ENCODE measurements at places on chromosomes 12 and 14.

GRCh38 chr12:58046271-58046670 lies 104.9 kb downstream of the ATP23 start:
- no peak overlapping the region for H3K4me3 ChIP-seq
- peaks cover 33% of the 10 kb centered on the region for H3K27me3 ChIP-seq
- H3K27ac ChIP-seq: no peak overlapping the region
- peaks cover 4% of the 10 kb centered on the region for H3K36me3 ChIP-seq

- H3K4me3 ChIP-seq: no peak overlapping the region
- no peak overlapping the region for H3K27ac ChIP-seq
- H3K36me3 ChIP-seq: no peaks in the 10 kb centered on the region
- DNase-seq: no peak
- H3K4me1 ChIP-seq: no peaks in the 10 kb centered on the region
Measured at GRCh38 chr12:131468206-131468605, 242.7 kb upstream of the SFSWAP start.

- no peak for DNase-seq
- H3K4me3 ChIP-seq: no peak overlapping the region
- H3K36me3 ChIP-seq: no peaks in the 10 kb centered on the region
- no peaks in the 10 kb centered on the region for H3K27me3 ChIP-seq
Measured at GRCh38 chr14:53331247-53331646, 178.1 kb upstream of the DDHD1 start.

GRCh38 chr12:83122623-83122934 lies 435.9 kb downstream of the TMTC2 start:
- DNase-seq: no peak
- H3K27me3 ChIP-seq: no peaks in the 10 kb centered on the region
- H3K4me3 ChIP-seq: no peak overlapping the region
- H3K4me1 ChIP-seq: no peaks in the 10 kb centered on the region
- H3K36me3 ChIP-seq: peaks cover 14% of the 10 kb centered on the region
- no peak overlapping the region for H3K27ac ChIP-seq

DNA sequence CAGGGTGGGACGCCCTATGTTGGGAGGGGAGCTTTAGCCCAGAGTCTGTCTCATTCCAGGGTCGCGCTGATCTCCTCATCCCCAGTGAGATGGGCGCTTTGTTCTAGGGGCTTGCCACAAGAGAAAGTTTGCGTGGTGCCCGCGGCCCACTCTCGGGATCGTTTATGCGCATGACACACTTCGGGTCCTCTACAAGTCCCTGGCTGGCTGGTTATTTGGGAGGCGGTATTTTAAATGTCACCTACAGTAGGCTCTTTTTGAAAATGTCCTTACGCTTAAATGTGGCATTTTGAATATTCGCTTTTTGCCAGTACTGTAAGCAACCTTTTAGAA lies 541 bp downstream of the GOLT1B start:
- H3K4me3 ChIP-seq: no peak overlapping the region
- H3K27ac ChIP-seq: no peak overlapping the region
- no peaks in the 10 kb centered on the region for H3K27me3 ChIP-seq
- no peak for DNase-seq

GRCh38 chr12:121337416-121337815 lies 14.8 kb downstream of the ANAPC5 start:
- peaks cover 12% of the 10 kb centered on the region for H3K36me3 ChIP-seq
- no peaks in the 10 kb centered on the region for H3K27me3 ChIP-seq
- DNase-seq: no peak
- peak overlapping the region; percentile 61 for H3K27ac ChIP-seq

- H3K4me1 ChIP-seq: peaks cover 55% of the 10 kb centered on the region
- no peak for DNase-seq
- H3K27ac ChIP-seq: peak overlapping the region; percentile 15
- no peaks in the 10 kb centered on the region for H3K27me3 ChIP-seq
Measured at GRCh38 chr12:67667276-67668073, 18.9 kb downstream of the DYRK2 start.

DNA sequence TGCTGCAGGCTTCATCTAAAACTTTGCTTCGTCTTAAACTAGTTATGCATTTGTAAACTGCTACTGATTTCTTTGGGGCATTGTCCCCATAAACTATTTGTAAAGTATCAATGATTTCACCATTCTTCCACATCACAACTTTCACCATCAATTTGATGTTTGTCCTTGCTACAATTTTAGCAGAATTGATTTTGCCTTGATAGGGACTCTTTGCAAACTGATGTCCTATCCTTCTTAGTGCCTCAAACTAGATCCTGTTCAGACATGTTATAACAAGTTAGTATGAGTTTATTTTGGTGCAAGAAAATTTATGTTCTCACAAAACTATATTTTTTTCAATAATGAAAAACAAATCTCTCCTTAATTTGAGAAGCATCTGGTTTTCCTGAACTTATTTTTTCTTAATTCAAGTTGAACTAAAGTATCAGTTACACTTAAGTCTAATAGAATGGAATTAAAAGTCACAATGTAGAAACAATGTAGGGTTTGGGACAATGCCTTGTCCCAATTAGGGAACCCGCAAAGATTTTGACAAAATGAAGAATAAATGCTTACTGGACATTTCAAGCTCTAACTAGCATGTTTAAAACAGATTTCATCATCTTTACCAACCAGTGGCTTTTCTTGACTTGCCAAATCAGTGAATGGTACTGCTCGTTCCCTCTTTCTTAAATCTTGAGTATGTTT lies 10.1 kb upstream of the ARID4A start:
- no peak for DNase-seq
- peaks cover 49% of the 10 kb centered on the region for H3K36me3 ChIP-seq
- H3K4me3 ChIP-seq: no peak overlapping the region
- peaks cover 34% of the 10 kb centered on the region for H3K4me1 ChIP-seq
